ENCODE measurements at places on chromosomes 13 and 19.

GRCh38 chr13:29718694-29719093 lies 123.2 kb upstream of the SLC7A1 start:
- DNase-seq: no peak

- no peak for DNase-seq
Observed at GRCh38 chr13:33763021-33763420, 54.9 kb upstream of the RFC3 start.

GRCh38 chr13:49629947-49630346 lies 1.6 kb downstream of the ARL11 start:
- DNase-seq: no peak

DNA sequence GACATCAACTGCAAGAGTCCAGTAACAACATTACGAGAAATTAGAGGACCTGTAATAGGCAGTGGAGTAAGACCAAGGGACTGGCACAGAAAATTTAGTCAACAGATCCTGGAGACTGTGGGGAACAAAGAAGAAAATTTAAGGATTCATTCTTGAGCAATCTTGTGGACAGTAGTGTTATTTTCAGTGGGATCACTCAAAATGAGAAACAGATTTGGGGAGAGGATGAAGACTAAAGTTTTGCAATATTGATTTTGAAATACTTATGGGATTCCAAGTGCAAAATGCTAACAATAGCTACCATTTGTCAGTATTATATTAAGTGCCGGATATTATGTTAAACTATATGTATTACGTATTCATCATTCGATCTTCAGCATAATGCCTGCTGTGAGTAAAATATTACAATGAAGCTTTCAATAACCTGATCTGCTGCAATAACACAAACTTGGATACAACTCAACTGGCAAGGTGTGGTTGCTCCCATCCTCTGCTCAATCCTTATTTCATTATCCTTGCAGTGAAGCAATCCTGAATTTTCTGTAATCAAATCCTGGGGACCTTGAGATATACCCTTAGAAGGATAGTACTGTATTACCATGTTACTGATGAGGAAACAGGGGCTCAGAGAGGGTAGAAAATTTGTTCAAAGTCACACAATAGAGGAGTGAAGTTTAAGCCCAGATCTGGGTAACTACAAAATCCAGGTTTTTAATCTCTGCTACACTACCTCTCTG lies 84.2 kb downstream of the SACS start:
- DNase-seq: no peak

DNA sequence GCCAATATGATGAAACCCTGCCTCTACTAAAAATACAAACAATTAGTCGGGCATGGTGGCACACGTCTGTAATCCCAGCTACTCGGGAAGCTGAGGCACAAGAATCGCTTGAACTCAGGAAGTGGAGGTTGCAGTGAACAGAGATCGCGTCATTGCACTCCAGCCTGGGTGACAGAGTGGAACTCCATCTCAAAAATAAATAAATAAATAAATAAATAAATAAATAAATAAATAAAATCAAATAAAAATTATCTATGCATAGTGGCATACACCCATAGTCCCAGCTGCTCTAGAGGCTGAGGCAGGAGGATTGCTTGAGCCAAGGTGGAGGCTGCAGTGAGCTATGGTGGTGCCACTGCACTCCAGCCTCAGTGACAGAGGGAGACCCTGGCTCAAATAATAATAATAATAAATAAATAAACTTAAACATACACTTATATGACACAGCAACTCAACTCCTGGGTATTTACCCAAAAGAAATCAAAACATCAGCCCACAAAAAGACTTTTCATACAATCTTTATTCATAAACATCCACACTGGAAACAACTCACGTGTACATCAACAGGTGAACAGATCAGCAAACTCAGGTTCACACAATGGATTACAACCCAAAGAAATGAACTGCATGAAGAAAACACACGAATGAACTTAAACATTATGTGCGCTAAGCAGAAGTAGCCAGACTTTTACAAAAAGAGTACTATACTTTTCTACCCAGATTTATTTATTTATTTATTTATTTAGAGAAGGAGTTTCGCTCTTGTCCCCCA lies 6.9 kb downstream of the LGALS7 start:
- DNase-seq: no peak

- DNase-seq: no peak
Observed at GRCh38 chr19:3691372-3691716, 8.9 kb downstream of the PIP5K1C start.

GRCh38 chr13:113804703-113805430 lies 45.8 kb downstream of the TMEM255B start:
- DNase-seq: no peak

GRCh38 chr19:39158646-39159260 lies 33.2 kb downstream of the PAK4 start:
- DNase-seq: no peak

DNA sequence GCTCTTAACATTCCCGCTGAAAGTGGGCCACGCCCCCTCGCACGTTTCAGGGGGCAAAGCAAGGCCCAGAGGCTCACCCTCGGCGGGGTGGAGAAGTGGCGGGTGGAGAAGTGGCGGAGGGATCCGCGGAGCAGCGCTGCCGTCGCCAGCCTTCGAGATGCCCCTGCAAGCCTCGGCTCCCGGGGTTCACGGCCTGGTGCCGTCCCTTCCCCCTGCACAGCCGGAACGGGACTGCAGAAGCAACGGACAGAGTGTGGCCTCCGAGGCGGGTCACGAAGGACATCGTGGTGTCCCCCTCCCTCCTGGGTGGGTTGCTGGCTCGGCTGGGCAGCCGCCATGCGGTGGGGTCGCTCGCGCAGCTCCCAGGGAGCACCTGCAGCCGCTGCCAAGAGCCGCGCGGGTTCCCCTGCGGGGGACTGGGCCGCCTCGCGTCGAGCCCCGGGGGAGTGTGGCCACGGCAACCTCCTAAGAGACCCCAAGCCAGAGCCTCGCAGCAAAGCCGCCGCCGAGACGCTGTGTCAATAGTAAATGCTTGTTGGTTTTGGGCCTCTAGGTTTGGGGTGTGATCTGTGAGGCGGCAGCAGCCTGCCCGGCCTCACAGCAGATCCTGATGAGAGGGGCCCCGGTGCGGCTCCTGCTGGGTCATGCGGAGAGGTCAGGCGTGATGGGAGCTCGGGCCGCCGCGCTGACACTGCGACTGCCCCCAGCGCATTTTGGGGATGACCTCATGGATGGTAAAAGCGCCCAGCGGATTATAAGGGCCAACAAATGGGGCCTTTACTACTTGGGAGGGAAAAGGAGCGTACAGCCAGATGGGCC lies 5.5 kb downstream of the TPGS1 start:
- no peak for DNase-seq

GRCh38 chr19:18225702-18226468 lies at the start of gene PDE4C:
PDE4C (minus strand) TSS chr19:18226438; CDS start chr19:18226415, 23 bp downstream.
- no peak for DNase-seq

DNA sequence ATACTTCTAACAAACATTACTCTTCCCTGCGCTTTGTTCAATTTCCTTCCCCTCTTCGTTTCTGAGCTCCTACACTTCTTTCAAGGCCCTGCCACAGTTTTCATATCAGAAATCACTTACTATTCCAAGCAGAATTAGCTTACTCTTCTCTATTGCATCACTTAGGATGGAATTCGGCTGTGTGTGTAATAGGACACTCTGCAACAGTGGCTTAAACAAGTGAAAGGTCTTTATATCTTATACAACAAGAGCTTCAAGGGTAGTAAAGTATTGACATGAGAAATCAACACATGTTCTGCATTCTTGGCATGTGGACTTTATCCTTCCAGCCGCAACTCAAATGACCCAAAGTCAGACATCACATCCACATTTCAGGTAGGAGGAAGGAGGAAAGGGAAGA lies 279.6 kb downstream of the PCDH20 start:
- DNase-seq: no peak

DNA sequence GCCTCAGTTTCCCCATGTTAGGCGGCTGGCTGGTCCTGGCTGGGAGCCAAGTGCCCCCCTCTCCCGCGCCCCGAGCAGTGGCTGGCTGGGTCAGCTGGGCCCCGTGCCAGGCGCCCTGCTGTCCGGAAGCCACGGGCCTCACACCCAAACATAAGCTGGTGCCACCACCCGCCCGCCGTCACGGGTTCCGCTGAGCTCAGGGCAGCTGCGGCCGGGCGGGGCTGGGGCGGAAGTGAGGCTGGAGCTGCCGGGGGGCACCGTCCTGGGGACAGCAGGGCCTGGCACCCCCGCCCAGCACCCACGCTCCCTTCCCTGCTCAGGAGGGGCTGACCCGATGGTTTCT lies 19.3 kb downstream of the HCN2 start:
- DNase-seq: no peak

DNA sequence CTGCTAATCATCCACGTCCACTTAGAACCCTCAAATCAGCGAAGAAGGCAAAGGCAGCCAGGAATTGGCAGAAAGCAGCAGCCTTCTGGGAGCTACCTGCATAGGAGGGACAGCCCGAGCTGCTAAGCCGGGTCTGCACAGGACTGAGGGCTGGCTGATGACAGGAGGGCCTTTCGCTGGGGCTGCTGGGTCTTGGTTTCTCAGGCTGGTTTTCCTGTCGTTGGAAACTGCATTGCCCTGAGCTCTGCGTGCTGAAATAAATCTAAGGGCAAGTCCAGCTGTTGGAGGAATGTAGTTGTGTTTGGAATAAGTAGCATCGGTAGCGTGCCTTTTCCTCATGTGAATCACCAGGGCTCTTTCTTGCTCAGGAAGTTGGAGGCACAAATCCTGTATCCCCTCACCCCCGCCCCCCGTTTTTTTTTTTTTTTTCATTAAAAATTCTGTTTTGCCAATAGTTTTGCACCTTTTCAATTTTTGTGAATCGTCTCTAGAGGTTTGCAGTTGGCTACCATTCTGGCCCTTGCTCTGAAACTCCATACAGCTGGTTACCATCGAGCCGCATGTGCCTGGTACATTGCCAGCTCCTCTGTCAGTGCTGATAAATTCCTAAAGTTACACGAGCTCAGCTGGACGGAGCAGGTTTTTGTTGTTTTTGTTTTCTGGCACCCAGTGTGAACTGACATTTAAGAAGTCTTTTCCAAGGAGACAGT lies 193.9 kb upstream of the RNF113B start:
- no peak for DNase-seq

GRCh38 chr13:109744512-109745051 lies 41.8 kb downstream of the IRS2 start:
- DNase-seq: no peak

GRCh38 chr13:113238536-113238935 lies 29.1 kb downstream of the CUL4A start:
- DNase-seq: no peak

DNA sequence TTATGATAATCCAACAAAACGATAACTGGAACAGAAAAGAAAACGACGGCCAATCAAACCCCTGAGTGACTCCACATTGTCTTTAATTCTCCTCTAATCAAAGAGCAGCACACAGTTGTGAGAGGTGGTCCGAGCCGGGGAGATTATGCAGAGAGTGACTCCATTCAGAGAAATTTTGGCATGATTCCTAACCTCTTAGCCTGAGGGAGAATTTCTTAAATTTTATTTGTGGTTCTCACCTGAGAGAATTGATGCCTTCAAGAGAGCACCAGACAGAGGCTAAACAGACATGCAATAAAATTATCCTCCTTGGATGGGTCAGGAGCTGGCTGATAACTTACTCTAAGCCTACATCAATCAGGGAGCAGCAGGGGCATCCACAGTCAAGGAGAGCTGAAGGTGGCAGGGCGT lies 310.0 kb upstream of the KLF12 start:
- DNase-seq: no peak

GRCh38 chr13:33175991-33176390 lies 109.6 kb downstream of the STARD13 start:
- no peak for DNase-seq

DNA sequence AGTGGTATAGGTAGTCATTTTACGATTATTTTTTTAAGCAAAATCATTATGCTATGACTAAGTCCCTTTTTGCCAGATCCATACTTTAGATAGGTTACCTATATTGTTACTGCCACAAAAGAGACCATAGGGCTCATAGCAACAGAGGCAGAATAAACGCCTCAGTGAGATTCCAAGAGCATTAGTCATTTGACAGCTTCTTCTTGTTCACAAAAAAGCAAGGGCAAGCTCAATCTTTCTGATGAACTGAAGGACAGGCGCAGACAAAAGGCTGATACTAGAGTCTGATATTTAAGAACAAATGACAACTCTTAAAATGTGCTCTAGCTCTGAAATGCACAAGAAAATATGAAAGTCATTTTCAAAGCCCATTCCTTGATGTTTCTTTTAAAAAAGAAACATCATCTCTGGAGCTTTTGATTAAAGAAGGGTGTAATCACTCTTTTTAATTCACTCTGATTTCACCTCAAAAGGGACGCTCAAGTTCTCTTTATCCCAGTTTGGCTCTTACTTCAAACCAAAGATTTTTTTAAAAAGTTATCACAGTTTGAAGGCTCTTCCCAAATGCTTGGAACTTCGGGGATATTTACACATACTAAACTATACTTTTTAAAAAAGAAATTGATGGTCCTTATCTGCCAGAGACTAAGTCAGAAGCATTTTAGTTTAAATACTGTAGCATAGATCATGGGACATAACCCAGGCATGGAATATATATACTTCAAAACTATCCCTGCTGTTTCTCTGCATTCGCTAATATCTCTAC lies 187.2 kb downstream of the EFNB2 start:
- no peak for DNase-seq

GRCh38 chr19:49017666-49018351 lies 918 bp upstream of the LHB start:
- no peak for DNase-seq

Data from GM12864 (cell line).